Colonic mucosa (tissue), 4 donors: ENCODE measurements at places on chromosomes 1 and 21.

DNA sequence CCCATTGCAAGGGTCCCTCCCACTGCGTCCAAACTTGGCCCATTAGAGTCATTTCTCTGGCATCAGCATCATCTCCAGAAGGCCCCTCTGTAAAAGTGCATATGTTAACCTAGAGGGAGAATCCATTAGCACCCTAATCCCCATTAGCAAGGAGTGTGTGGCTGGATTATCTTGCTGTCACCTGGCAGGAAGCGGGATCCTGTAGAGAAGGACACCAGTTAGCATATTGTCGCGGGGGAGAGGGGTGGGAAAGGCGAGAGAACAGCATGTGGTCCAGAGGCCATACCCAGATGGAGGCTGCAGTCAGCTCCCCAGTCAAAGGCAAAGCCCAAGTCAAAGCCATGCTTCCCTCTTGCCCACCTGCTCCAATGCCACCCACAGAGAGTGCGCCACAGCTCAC, 64.0 kb downstream of the OLIG1 start:
- no peak for DNase-seq

GRCh38 chr1:229091721-229092136, 179.2 kb upstream of the RAB4A start:
- no peak for DNase-seq

DNA sequence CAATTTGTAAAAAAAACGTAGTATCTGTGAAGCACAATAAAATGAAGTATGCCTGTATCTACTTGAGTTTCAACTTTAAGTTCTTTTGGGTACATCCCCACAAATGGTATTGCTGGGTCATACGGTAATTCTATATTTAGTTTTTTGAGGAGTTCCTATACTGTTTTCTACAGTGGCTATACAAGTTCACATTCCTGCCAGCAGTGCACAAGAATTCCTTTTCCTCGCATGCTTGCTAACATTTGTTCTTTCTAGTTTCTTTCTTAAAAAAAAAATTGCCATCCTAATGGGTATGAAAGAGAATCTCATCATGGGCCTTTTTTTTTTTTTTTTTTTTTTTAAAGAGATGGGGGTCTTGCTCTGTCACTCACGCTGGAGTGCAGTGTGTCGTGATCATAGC, 41.9 kb downstream of the UCK2 start:
- DNase-seq: no peak

DNA sequence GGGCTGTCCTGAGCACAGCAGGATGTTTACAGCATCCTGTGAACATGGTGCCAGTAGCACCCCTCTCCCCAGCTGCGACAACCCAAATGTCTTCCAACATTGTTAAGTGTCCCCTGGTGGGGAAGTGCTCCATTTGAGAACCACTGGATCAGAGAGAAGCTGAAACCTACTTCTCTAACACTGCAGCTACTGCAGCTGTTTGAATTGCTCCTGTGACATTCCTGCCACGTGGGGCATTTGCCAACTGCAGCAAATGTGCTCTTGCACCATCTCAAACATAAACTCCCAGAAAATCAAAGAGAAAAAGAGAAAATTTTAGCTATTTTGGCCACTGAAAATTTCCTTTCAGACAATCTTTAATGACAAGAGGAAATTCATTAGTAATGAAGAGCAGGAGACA, 11.0 kb downstream of the SLC2A5 start:
- no peak for DNase-seq

- DNase-seq: no peak
These were observed 7.3 kb downstream of the KIAA2013 start for GRCh38 chr1:11918799-11919519.
